ENCODE measurements at places on chromosomes 11 and 22.

DNA sequence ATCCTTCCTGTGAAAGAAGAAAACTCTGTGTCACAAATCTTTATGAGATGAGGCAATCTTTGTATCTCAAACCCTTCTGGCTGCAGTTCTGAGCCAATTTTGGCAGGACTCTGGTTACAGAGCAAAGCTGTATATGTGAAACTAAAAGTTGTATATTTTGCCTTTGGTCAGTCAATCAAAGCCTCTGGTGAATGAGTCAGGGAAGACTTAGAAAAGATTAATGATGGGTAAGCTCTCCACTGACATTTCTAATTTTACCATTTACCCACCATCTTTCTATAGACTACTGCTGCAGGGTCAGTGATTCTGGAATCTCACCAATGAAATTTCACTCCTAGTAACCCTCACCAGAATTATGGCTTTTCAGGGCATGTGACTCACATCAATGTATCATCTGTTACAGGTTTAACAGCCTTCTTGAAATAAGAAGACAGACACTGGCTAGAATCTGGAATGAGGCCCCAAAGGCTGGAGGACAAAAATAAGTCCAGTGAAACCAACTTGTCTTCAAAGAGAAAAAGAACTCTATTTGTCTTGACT, 43.3 kb downstream of the USP35 start:
- no peak for DNase-seq

DNA sequence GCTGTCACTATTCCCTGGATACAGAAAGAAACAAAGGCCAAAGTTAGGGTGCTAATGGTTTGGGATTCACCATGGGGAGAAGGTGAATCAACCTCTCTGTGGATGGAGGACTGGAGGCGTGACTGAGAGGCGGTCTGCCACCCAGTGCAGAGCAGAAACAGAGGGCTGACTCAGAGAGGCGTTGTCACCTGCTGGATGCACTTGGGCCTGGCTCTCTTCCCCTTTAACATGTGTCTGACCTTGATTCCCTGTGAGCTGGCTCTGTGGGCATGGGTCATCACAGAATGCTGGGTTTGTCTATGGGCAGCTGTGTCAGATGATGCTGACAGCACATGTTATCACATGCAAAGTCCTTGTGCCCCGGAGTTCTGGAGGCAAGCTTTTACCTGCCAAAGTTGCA, 75.9 kb downstream of the LDLRAD3 start:
- DNase-seq: no peak

DNA sequence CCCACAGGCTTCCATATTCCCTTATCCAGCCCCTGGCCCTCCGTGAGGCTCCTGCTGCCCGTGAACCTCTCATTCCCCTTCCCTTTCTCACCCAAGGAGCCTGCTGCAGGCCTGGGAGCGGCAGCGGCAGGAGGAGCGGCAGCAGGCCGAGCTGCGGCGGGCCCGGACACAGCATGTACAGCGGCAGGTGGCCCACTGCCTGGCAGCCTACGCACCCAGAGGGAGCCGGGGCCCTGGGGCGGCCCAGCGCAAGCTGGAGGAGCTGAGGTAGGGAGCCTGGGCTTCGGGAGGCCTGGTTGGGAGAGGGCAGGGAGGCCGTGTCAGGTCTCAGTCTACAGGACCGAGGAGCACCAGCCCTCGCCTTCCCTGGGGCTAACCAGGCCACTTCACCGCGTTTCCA, 8.1 kb upstream of the SART1 start:
- DNase-seq: no peak

- DNase-seq: no peak
Measured at GRCh38 chr22:25388866-25389540, 169.6 kb downstream of the CRYBB2 start.

DNA sequence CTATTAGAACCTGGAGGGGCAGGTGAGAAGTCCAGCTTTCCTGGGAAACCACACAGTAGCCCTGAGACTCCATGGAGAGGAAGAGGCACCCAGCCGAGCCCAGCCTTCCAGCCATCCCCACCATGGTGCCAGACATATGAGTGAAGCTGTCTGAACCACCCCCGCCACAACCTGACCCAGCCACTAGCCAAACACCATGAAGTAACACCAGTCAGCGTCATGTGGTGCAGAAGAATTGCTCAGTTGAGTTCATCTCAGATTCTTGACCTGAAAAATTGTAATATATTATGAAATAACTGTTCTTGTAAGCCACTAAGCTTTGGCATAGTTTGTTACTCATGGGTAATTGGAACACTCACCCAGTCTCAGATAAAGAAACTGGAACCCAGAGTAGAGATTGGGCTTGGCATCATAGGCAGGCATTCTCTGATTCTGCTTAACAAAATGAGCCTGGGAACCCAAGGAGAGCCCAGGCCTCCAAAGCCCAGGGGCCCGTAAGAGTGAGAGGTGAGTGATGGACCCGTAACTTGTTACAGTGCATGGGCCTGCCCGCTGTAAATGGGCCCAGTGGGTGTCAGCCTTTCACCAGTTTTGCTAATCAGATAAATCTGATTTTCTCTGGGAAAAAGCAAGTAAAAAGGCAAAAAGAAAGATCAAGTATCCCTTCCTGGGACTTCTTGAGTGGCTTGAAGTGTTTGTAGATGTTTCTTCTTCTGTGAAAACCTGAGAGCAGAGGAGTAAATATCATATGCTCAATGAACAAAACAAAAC, 305.5 kb downstream of the DDX10 start:
- no peak for DNase-seq

DNA sequence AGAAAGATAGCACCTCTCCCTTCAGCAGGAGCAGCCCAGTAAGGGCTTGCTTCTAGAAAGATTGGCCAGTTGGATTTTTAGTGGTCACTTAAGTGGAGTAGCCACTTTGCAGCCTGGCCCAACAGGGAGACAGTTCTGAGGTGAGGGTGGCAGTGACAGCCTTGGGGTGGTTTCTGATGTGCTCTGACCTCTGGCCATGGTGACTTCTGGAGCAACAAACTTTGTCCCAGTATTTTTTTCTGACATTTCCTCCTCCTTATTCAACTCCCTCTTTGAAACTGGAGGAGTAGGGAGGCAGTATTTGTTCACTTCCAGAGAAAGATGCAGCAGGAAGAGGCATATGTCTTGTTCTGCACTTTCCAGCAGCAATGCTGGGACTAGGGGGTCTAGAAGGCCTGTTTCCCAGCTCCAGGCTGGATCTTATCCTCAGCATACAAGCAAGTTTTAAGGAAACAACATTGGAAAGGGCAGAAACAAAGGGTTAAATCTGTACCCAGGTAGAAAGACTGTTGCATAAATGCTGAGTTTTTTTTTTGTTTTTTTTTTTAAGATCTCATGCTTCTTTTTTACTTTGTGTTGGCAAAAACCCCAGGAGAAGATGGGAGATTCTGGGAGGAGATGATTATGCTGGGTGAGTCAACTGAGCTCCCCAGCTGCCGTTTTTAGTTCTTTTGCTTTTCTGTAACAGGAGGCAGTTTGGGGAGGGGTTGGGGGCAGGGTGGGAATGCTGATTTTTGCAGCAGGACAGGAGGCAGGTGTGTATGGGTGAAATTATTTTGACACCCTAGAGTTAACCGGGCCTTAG, 37.2 kb downstream of the RCOR2 start:
- no peak for DNase-seq

DNA sequence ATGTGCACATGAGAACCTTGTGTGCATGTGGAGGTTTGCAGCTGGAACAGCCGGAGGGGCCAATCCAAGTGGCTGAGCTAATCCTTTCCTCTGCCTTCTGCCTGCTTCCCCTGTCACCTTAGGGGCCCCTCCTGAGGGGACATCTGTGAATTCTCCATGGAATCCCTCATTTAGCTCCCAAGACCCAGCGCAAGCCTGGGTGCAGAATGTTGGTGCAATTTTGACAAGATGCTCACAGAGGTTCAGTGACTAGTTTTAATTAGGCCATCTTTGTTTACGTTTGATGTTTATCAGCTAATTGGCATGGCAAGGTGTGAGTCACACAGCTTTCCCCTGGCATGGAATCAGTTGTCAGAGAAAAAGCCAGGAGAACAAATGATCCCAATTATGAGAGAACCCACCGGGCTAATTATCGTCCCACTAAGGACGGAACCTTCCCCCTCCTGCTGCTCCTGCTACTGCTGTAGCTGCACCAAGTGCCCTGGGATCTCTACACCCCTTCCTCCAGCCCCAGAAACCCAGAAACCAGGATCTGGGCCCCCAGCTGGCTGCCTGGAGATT, 63.6 kb upstream of the PAX6 start:
- no peak for DNase-seq

- peak; percentile 83 for DNase-seq
Measured at GRCh38 chr11:34180040-34180813, 74.8 kb downstream of the NAT10 start.

- no peak for DNase-seq
Measured at GRCh38 chr11:17313349-17314231, 37.1 kb downstream of the NUCB2 start.

DNA sequence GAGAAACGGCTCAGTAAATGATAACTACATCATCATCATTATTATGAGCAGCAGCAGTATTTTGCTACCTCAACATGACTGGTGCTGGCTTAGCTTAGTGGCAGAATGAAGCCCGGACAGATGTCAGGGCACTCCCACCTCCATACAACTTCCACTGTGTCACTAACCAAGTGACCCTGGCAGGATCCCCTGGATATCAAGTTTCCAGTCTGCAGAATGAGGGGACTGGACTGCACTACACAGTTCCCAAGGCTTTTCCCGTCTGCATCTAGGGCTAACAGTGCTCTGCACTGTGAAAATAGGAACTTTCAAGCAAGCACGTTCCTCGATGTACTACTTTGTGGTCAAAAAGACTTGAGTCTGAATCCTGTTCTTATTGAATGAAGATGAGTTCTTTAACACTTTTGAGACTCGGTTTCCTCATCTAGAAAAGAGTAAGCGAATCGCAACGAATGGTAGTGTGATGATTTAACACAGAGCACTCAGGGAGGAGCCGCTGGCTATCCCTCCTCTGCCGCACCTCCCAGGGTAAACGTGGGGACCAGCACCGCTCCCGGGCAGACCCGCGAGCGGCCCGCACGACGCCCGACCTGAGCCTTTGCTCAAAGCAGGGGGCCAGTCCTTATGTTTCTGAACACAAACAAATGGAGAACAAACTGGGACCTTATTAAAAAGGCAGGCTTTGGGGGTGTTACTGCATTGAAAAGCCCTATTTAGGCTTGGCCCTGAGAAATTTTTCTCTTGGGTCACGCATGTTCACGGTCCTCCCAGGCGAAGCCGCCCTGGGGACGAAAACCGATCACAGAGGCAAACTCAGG, 910 bp downstream of the CLTCL1 start:
- peak; percentile 1 for DNase-seq

- no peak for DNase-seq
Measured at GRCh38 chr11:46134061-46134460, 12.8 kb upstream of the PHF21A start.

Data from DMS79 treated with DMSO at 0.1 percent for 48 hours (cell line).